HuH-7.5 (cell line): ENCODE measurements at places on chromosomes 7 and 10.

GRCh38 chr7:49030221-49030620, 105.9 kb downstream of the CDC14C start:
- DNase-seq, result no peak

DNA sequence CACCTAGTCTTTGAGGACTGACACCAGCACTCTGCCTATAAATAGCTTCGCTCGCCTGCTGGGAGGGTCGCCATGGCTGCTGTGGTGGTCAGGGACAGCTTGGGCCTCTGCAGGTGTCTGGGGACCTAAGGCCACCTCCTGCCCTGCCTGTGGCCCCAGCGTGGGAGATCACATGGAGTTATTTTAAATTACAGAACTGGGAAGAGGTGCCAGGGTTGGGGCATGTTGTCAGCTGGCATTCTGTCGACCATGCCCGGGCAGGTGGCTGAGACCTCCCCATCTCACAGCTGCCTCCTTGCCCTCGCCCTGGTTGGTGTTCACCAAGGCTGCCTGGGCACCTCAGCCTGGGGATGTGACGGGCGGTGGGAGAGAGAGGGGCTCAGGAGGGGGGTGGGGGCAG, 18.1 kb downstream of the SHH start:
- no peak for DNase-seq

DNA sequence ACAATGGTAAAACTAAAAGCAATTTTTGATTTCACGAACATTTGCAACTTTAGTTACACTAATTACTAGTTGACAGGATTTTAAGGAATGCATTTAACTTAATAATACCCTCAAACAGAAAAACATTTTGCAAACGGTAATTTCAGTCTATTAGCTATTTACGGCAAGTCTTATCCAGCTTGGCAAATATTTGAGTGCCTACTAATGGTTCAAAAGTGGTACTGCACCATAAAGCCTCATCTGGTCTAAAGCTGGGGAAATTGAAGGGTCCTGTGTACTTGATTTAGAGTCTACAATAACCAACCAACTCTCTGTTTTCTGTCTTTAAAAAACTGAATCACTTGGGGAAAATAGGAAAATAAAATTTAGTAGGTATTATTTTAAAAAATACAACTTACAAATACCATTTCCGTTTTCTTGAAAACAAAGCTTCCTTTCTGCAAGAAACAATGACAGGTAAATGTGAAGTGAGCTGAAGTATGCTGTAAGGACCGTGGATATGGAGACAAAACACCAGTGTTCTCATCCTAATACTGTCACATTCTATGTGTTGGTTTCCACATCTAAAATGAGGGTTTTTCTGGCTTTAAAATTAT, 142.3 kb downstream of the VPS50 start:
- DNase-seq, result peak; percentile 4

- DNase-seq, result no peak
These were observed 1247.3 kb downstream of the NXPH1 start for GRCh38 chr7:9680713-9681112.

DNA sequence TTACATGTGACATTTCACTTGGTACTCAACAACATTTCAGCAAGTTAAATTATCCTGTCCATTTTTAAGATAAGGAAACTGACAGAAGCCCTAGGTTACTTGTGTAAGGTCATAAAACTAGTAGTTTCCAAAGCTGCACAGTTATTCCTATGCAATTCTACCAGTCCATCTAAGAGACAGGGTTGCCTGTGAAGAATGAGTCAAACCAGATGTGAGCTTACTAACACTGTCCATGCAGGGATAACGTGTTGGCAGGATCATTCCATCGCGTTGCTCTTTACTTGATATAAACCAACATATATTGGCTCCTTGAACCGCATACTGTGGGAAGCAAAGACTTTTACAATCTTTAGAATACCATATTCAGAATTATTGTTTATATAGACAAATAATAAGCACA, 280.9 kb upstream of the HGF start:
- no peak for DNase-seq

GRCh38 chr10:123870260-123870659, 21.3 kb downstream of the CPXM2 start:
- DNase-seq, result no peak

- DNase-seq, result no peak
These were observed 91.1 kb downstream of the CH25H start for GRCh38 chr10:89115876-89116627.

DNA sequence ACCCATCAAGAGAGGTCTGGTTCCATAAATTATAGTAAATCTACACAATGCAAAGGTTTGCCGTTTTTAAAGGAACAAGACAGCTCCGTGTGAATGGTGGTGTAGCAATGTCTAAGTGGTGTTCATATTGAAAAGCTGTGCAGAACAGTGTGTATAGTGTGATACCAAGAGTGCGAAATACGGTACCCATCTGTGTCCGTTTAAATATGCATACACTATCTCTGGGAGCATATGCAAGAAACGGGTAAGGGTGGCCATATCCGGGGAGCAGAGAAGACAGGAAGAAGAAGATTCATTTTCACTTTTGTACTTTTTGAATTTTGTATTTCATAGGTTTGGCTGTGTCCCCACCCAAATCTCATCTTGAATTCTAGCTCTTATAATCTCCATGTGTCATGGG, 102.0 kb downstream of the CCDC3 start:
- DNase-seq, result no peak

DNA sequence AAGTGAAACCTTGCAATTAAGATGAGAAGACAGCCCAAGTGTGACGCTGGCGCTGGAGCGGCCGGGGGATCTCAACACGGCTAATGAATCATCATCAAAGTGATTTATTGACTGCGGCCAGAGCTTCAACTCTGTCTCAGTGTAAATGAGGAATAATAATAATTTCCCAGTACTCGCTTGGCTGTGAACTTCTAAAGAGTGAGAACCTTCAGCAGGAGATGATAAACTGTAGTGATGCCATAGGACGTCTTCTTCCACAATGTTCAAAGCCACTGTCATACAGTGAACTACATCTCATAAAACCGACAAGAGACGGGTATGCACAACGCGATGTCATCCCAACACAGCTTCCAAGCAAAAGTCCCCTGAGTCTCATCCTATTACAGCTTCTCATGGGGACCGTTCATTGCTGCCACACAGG, 123.6 kb upstream of the NOBOX start:
- no peak for DNase-seq

DNA sequence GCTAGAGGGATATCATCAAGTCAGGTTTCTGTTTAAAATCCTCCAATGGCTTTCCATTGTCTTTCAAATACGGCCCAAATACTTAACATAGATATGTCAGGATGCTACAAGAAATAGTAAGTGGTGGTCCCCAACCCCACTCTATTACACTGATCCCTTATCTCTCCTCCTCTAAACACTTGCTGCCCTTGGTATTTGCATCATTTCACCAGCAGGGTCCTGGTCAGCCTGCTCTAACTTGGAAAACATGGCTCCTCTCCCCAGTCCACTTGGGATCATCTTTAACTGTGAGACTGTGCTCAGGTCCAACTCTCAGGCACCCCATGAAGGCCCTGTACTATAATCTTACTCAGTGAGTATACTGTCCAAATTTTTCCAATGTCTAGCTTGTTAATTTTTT, 53.8 kb upstream of the GSAP start:
- no peak for DNase-seq
